ENCODE measurements at places on chromosomes 3 and 15. TPM values are rescaled to one million over a fixed set of nuclear protein-coding genes. Genes with fewer than 3 reads are reported as not detected.
A peak's percentile ranks its signal among the peaks of the same experiment; 100 is the strongest.

DNA sequence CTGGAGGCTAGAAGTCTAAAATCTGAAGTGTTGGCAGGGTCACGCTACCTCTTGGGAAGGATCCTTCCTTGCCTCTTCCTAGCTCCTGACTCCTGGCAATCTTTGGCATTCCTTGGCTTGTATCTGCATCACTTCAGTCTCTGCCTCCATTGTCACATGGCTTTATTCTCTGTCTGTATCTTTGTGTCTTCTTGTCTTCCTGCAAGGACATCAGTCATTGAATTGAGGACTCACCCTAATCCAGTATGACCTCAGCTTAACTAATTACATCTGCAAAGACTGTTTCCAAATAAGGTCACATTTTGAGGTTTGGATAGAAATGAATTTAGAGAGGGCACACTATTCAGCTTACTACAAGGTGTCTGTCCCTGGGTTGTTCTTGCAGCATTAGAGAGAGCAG lies 31.1 kb upstream of the UTS2B start:
- no peak for DNase-seq

GRCh38 chr3:56899078-56899477 lies 97.3 kb upstream of the ARHGEF3 start:
- DNase-seq, result no peak

- no peak for DNase-seq
These were observed 201.5 kb downstream of the SOX2 start for GRCh38 chr3:181913254-181913653.

GRCh38 chr3:43215663-43216275 lies 70.6 kb upstream of the SNRK start:
- DNase-seq, result no peak

DNA sequence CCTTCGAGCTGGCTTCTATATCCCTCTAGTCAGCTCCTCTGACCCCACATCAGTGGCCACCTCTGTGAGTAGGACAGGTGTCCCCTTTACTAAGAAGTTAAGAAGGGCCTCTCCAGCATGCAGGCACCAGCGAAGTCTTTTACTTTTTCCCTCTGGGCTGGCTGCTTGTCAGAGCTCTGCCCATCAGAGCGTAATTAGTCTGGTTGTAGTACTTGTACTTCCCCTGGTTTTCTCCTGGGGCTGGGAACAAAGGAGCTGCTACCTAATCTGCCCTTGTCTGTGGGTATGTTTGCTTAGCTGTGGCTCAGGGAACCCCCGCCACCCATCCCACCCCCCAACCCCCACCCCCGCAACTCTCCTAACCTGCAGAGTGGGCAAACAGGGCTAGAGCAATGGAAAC lies 27.4 kb upstream of the ALPK3 start:
- DNase-seq, result no peak

DNA sequence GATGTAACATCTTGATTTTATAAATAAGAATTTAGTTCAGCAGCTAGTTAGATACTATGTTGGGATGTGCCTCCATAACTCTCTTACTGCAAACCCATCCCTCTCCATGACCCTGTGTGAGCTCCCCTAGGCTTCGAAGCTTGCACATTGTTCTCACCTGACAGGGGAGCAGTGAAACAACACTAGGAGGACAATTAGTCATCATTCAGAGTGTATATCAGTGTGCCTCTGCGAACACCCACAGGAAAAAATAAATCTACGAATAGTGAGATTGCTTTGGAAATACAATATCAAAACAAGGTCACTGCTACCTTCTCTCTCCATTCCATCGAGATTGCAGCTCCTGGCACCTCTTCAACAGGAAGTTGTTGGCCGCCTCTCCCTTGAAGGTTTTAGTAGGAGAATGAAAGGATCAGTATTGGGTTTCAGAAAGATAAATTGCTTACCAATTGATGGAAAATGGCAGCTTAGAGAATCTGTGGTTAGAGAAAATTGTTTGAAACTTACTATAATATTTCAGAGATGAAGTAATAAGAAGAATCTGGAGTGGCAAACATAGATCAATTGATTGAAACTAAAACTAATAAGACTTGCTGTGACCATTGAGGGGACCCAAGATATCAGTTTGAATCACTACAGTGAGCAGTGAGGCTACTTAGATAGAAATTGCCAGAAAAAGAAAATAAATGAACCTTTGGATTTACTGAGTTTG lies 103.2 kb downstream of the CHL1 start:
- DNase-seq, result no peak

GRCh38 chr3:46749129-46749528 lies 31.5 kb upstream of the PRSS50 start:
- DNase-seq, result no peak

DNA sequence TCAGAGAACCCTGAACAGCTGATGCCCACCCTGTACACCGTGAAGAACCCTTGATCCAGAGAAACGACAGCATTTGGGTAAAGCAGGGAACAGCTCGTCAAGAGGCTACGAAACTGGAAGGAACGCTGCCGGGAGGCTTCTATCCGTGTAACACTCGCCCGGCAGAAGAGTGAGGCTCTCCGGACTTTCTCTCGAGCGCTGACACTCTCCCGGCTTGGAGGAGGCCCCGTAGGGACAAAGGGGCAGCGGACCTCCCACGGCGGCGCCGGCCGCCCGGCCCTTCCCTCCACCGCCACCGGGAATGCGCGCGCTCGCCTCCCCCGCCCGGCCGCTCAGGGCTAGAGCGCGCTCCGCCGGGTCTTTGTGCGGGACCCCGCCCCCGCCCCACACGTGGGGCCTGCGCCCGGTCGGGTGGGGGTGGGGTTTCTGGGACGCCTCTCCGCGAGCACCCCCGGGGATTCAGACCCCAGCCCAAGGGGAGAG lies 1.7 kb downstream of the HYAL2 start:
- peak; percentile 70 for DNase-seq

DNA sequence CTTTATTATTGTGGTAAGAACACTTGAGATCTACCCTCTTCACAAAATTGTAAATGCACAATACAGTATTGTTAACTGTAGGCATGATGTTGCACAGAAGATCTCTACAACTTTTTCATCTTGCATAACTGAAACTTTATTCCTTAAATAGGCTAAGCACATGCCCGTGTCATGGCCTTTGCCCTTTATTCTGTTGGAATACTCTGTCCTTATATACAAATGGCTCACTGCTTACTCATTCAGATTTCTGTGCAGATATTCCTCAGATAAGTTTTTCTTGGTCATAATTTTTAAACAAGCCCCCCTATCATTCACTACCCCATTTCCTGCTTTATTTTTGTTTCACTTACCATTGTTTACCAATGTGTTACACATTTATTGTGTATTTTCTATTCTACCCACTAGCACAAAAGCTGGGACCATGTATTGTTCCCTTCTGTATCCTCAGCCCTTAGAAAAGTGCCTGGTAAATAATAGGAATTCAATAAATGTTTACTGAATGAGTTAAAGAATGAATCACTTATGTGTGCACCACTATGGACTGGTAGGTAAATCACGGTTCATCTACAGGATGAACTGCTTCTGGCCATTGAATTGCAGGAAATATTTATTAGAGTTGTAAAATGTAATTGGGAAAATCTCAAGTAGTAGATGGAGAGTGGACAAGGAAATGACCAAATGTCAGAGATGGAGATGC lies 151.0 kb downstream of the CPNE4 start:
- DNase-seq, result no peak

- DNase-seq, result no peak
These were observed 450.3 kb upstream of the THRB start for GRCh38 chr3:24944805-24945520.

CD276 gene
- 2.5 TPM for total RNA-seq

- no peak for DNase-seq
These were observed 127.9 kb downstream of the SLC9A9 start for GRCh38 chr3:143720381-143720780.

GRCh38 chr15:92681141-92681631 lies 25.6 kb upstream of the FAM174B start:
- no peak for DNase-seq

GOLGA6L4 gene
- 1.7 TPM for total RNA-seq

- no peak for DNase-seq
These were observed 76.4 kb downstream of the SCN5A start for GRCh38 chr3:38573111-38573510.

KIF15 gene
- total RNA-seq, result 39.5 TPM

- DNase-seq, result no peak
These were observed 42.9 kb upstream of the APH1B start for GRCh38 chr15:63234451-63234870.

P2RY1 gene
- 1.9 TPM for total RNA-seq

SPESP1 gene
- 1.6 TPM for total RNA-seq

DNA sequence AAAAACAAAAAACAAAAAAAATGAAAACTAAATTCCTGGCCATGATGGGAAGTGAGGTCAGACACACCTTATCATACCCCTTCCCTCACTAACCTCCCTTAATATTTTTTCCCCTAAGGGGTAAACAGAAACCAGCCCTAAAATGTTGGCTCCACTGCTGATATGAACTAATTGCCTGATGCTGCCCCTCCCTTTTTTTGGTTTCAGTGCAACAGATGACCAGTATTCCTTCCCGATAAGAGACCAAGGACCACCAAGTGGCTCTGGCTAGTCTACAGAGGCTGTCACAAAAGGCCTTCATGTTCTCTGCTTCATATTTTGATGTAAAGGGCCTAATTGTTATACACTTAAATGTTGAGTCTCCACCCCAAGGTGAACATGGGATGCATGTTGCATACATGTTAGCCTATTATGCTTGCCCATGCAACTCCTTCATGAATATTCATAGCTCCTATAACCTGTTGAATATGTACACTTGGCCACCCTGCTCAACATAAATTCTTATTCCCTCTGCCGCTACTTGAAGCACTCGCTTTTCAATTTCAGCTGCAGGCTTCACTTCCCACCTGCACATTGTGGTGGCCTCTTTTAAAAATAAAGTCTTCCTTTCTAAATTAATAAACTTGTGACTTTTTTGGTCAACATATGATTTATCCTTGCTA lies 12.3 kb upstream of the STAC start:
- no peak for DNase-seq

GRCh38 chr3:129032716-129033115 lies 27.9 kb upstream of the GP9 start:
- no peak for DNase-seq

SLC28A1 gene
- total RNA-seq, result not detected

GRCh38 chr3:52442409-52443267 lies 2.3 kb downstream of the SEMA3G start:
- DNase-seq, result no peak

DNA sequence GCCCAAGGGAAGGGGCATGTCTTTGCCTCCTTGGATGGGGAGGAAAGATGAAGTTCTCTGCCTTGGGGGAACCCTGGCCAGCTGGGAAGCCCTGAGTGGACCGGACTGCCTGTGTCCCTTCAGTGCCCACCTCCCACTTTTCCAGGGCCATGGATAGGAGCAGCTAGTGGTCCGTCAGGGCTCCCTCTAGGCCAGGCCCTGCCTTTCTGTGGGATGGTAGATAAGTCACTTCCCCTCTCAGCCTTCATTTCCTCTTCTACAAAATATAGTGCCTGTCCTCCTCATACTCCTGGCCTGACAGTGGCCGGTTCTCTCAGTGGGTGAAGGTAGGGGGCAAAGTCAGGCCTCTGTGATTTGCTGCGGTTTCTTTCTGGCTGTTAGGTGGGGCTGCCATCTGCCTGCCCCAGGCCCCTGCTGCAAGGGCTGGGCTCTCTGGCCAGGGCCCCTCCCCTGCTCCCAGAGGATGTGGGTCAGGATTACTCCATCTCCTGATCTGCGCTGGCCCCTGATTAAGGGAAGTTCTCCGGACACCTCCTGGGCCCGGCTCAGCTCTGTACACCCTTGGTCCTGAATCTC lies 1.4 kb downstream of the PLEKHO2 start:
- DNase-seq, result no peak

DNA sequence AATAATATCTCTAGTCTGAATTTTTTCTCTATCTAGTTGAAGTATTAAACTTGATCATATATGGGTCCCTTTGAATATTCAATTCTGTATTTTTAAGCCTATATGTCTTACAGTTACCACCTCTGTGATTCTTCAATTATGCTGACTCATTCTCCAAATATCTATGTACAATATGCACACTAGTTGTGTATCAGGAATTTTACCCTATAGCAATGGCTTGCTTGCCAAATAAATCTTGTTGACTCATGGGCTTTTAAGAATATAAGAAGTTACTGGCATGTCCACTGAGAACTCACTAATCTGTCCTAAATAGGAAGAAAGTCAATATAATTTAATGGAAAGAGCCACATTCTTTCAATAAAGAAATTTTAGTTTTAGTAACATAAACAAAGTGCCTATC lies 656.3 kb downstream of the RBMS3 start:
- DNase-seq, result no peak

- DNase-seq, result no peak
These were observed 34.5 kb downstream of the DCP1A start for GRCh38 chr3:53312832-53313231.

PRTG gene
- total RNA-seq, result not detected

- no peak for DNase-seq
These were observed 366.7 kb upstream of the SGO1 start for GRCh38 chr3:20552605-20553275.

COPG1 gene
- total RNA-seq, result 147 TPM

DNA sequence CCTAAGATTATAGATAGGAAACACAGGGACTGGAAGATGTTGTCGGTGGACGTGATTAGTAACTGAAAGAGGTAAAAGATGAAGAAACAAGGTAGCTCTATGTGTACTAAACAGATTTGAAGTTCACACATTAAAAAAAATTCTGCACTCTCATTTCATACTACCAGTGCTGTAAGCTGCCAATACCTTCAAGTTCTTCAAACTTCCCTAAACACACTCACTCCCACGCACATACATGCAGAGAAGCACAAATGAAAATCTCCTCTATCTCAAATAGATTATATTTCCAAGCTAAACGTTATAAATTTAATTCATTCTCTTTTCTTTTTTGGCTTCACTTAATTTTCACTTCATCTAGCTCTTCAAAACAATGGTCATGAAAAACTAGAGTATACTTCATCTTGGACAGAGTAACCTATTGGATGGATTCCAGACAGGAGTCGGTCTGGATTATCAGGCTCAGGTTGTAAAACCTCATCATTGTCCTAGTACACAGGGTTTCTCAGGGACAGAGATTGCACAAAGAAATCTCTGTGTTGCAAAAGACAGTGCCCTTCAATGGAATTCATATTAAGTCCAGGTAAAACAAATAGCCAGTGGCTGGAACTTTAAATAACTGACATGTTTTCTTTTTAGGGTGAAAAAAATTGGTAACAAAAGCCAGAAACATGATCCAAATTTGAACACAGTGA lies 408.1 kb upstream of the ZNF385D start:
- no peak for DNase-seq

DOCK3 gene
- total RNA-seq, result 4.1 TPM

DNA sequence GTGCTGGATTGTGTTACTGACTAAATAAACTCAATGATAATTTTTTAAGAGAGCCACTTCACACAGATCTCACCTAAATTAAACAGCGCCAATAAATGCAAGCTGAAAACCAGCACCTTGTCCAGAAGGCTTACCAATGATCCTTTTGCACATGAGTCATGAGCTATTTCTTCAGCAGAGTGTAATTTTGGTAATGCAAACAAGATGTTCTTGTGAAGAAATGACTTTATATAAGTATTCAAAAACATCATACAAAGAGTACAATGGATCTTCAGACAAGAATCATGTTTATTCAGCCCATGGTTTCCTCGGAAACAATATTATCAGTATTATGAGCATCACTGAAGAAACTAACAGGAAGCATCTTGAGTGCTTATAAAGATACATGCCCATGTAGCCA lies 263.8 kb upstream of the UBE2E2 start:
- DNase-seq, result no peak

All from activated naive CD4-positive, alpha-beta T cell treated with anti-CD3 and anti-CD28 coated beads, Interleukin-2, amount 50 U/mL, for 72 hours (primary cell).